ENCODE measurements at places on chromosomes 5 and 9.

GRCh38 chr5:23208959-23209431, 298.4 kb upstream of the PRDM9 start:
- DNase-seq = no peak

GRCh38 chr5:75023368-75024159, 28.8 kb downstream of the GCNT4 start:
- DNase-seq = no peak

- no peak for DNase-seq
Observed at GRCh38 chr9:14935106-14935751, 25.0 kb upstream of the FREM1 start.

DNA sequence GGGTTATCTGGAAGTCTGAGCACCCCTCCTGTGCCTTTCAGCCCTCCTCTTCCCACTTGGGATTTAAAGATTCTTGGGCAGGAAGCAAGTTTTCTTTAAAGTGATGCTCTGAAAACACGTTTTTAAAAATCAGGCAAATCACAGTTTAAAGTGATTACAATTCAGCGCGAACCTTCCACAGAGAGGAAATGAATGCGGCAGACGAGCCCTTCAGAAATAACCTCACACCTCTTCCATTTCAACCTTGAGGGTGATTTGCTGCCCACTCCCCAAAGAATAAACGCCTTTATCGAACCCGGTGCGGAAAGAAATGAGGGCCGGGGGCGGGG, 2.3 kb upstream of the EFNA5 start:
- no peak for DNase-seq

Data from effector memory CD4-positive, alpha-beta T cell (primary cell).